Kasumi-1 (cell line): ENCODE measurements at places on chromosomes 5 and 9.
A peak's percentile ranks its signal among the peaks of the same experiment; 100 is the strongest.

- DNase-seq: no peak
These were observed 67.9 kb downstream of the PSMB7 start for GRCh38 chr9:124347206-124347967.

DNA sequence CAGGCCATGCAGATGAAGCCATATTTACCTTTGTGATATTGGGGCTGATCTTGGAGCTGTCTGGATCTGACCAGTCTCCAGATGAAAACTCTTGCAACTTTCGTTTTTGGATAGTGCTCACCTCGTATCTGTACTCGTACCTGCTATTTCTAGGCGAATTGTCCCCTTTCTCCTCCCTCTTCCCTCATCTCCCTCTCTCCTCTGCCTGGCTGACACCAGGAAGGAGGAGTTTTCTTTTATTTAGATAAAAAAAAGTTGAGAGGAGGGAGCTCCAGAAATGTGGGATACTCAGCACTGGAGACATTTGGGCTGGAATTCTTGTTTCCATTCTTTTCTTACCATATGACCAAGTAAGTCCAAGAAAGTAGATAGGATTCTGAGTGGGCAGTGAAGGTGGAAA is 54.6 kb upstream of the ABL1 start:
- DNase-seq: no peak

DNA sequence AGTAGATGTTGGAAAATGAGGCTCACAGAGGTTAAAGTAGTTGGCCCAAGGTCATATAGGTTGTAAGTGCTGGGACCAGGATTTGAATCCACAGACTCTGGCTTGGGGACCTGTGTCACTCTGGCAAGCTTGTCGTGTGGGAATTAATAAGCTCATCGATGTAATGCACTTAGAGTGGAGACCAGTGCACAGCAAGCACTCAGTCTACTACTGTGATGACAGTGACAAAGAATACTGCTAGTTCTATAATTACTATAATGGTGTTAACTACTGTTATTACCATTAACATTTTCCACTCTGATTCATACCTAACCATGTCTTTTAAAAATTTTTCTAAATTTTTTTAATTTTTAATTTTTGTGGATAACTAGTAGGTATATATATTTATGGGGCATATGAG is 12.8 kb downstream of the PAM start:
- DNase-seq: no peak

DNA sequence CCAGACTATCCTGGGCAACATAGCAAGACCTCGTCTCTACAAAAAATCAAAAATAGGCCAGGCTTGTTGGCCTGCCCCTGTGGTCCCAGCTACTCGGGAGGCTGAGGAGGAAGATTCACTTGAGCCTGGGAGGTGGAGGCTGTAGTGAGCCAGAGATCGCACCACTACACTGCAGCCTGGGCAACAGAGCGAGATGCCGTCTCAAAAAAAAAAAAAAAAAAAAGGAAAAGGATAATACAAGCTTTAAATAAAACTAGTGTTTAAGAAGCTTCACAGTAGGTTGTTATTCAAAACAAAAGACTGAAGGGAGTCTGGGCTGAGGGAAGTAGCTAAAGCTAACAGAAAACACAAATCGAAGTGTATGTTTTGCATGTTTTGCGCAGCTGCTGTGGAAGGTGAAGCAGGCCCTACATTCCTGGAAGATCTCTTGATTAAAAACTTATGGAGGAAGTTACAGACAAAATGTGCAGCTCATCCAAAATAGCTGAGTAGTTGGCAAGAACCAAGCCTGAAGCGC is 581 bp upstream of the C9orf40 start:
- peak; percentile 26 for DNase-seq

DNA sequence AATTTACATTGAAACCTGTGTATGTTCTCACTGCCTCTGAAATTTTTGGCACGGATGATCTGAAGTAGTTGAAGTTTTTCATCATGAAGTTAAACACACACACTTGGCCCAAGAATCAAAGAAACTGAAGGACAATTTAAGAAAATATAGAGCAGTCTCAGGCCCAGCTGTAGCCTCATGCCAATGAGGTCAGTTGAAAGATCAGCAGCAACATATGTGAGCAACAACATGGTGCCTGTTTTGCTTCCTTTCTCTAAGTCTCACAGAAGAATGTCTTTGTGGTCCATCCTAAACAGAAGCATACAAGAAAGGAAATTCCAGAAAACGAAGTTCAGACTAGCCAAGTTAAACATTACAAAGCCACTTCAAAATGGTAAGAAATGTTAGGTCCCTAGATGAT is 1737.2 kb downstream of the MAT2B start:
- no peak for DNase-seq

DNA sequence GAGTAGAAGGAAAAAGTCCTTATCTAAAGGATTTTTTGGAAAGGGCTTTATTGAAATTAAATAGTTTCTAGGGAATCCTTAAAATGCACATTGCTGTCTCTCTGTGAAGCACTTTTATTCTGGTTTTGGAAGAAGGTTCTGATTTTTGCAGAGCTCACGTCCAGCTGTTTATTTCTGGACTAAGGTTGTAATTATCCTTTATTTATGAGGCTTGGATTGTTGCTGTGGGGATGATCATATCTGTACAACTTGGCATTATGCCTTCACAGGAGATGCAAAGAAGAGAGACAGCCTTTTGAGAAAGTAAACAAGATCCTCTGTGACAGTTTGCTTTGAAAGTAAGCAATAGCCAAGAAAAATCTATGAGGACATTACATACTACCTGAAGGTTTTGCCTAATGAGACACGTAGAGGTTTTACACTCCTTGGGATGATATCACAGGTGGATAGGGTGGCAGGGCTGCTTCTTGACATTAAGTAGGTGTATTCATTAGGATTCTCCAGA is 14.6 kb downstream of the SMARCA2 start:
- DNase-seq: no peak

- no peak for DNase-seq
These were observed 23.9 kb downstream of the MED27 start for GRCh38 chr9:132055756-132056155.

- DNase-seq: peak; percentile 32
These were observed 599 bp downstream of the KIAA1191 start for GRCh38 chr5:176360894-176361436.

- no peak for DNase-seq
These were observed 41.0 kb downstream of the ALDH1A1 start for GRCh38 chr9:72911816-72912215.

DNA sequence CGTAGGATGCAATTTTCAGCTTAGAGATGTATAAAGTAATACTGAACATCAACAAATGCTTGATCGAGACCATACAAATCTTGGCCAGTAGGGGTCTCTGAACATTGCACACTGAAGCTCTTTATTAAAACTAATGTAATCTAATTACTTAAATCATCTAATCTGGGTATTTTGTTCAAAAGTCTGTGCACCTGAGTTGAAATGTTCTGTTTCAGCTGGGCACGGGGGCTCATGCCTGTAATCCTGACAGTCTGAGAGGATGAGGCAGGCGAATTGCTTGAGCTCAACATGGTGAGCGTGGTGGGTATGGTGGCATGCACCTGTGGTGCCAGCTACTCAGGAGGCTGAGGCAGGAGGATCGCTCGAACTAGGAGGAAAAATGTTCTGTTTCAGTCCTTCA is 41.0 kb downstream of the ESM1 start:
- DNase-seq: peak; percentile 46

GRCh38 chr9:37417252-37417803 is 5.2 kb upstream of the GRHPR start:
- DNase-seq: no peak

GRCh38 chr9:127751269-127752054 is 16.4 kb upstream of the TOR2A start:
- peak; percentile 17 for DNase-seq

GRCh38 chr5:160356550-160357347 is 13.7 kb downstream of the C1QTNF2 start:
- DNase-seq: no peak

- no peak for DNase-seq
These were observed 38.9 kb upstream of the HMGCS1 start for GRCh38 chr5:43352131-43352530.

- no peak for DNase-seq
These were observed 34.8 kb downstream of the ZNF131 start for GRCh38 chr5:43155394-43156096.

DNA sequence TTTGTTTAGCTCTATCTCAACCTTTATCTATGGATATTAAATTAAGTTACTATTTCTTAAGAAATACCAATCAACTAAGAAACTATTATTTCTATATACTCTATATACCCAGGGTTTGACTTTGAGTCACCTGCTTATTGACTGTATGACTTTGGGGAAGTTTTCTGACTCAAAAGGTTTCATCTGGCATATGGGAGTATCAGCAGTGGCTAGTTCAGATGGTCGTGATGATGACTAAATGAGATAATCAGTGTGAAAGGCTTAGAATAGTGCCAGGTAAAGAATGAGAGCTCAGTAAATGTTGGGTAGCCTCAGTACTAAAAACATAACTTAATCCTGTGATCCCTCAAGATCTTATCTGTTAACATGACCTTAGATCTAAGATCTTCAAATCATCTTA is 179.7 kb upstream of the ISL1 start:
- DNase-seq: no peak
